ENCODE measurements at places on chromosomes 2 and 18.

- DNase-seq: no peak
Observed at GRCh38 chr2:20242727-20243377, 17.9 kb upstream of the SDC1 start.

GRCh38 chr18:46374850-46375249 lies 270.7 kb downstream of the HAUS1 start:
- DNase-seq: no peak

GRCh38 chr2:158688721-158689120 lies 106.4 kb upstream of the DAPL1 start:
- no peak for DNase-seq

GRCh38 chr2:105675841-105676240 lies 68.9 kb upstream of the NCK2 start:
- no peak for DNase-seq

GRCh38 chr2:134462791-134463698 lies 209.2 kb downstream of the MGAT5 start:
- no peak for DNase-seq

DNA sequence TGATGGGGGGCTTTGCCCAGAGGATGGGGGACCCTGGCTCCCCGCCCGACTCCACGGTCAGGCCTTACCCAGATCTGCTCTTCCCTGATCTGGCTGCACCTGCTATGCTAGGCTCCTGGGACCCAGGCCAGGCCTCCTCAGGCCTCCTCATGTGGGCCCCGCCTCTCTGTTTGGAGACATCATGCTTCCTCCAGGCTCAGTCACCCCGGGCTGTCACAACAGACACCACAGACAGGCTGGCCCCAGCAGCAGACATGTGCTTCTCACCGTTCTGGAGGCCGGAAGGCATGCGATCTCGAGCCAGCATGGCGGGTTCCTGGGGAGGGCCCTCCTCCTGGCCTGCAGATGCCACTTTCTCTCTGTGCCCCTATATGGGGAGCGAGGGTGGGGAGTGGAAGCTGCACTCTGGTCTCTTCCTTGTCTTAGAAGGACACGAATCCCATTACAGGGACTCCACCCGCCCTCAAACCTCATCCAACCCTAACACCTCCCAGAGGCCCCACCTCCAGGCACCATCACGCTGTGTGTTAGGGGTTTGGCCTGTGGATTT lies 10.8 kb upstream of the NEU4 start:
- no peak for DNase-seq

DNA sequence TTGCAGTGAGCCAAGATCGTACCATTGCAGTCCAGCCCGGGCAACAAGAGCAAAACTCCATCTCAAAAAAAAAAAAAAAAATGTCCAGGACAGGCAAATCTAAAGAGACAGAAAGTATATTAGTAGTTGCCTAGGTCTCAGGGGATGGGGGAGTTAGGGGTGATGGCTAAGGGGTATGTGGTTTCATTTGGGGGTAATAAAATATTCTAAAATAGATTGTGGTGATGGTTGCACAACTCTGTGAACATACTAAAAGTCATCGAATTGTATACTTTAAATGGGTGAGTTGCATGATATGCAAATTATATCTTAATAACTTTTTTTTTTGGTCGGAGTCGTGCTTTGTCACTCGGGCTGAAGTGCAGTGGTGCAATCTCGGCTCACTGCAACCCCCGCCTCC lies 34.2 kb upstream of the ACTR2 start:
- no peak for DNase-seq

- DNase-seq: no peak
Observed at GRCh38 chr2:83323038-83323437, 1136.0 kb downstream of the SUCLG1 start.

DNA sequence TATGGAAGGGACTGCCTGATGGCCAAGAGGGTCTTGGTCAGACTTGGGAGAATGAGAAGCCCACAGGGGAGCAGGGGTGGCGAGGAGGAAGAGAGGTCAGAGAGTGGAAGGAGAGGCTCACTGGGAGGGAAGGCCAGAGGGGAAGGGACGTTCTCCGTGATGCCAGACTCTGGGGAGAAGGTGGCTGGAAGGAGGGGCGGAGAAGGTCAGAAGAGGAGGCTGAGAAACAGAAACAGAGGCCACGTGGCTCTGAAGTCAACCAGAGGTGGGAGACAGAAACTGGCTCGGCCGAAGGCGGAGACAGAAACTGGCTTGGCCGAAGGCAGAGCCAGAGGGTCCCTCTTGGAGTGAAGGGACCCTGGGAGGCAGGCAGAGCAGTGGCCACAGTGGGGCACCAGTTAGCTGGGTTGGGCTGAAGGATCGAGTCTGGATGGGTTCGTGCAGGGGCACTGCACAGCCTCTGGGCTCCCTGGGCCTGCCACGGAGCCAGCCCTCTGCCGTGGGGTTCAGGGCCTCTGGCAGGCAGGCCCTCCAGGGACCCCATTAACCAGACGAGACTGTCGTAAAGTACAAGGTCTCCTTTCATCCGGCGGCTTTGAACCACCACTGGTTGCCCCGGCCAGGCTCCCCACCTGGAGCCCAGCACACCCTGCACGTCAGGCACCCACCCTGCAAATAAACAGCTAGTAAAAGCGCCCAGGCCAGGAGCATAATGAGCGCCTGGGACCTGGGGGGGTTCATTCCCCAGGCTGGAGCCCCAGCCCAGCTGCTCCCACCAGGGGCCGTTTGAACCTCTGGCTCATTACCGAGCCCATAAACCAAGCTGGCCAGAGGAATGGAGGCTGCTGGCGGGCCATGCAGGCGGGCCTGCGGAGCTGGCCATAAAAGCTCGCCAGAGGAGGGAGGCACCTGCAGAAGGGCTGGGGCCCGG lies 218.8 kb downstream of the DYSF start:
- no peak for DNase-seq

DNA sequence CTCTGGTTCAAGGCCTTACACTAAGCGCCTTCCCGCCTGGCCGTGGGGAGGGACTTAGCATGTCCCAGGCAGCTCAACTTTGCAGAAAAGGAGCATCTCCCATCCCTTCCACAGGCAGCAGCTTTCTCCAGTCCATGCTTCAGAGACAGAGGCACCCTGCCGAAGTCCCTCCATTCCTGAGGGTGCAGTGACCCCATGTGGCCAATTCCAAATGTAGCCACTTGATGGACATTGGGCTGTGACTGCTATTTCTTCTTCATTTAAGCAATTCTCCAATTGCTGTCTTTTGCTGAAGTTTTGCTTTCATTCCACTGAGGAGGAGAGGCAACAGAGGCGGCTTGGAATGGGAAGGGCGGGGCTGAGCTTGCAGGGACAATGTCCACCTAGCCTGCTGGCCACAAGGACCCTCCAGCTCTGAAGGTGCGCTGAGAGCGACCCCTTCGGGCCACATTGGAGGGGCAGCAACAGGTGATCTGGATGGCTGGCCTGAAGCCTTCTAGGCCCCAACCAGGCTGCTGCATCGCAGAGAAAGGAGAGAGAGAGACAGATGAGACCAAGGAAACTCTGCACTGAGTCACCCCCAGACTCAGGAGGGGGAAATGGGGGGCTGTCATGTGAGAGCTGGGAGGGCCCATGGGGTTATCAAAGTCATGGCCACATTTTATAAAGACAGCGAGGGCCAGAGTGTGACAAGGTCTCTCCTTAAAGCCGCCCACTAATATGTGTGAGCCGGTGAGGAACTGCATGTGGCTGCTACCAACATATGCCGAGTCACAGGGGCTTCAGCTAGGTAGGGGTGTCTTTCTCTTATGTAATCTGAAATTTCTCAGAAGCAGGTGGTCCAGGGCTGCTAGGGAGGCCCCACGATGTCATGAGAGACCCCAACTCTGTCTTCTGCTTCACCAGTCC lies 61.3 kb downstream of the LONRF2 start:
- no peak for DNase-seq

DNA sequence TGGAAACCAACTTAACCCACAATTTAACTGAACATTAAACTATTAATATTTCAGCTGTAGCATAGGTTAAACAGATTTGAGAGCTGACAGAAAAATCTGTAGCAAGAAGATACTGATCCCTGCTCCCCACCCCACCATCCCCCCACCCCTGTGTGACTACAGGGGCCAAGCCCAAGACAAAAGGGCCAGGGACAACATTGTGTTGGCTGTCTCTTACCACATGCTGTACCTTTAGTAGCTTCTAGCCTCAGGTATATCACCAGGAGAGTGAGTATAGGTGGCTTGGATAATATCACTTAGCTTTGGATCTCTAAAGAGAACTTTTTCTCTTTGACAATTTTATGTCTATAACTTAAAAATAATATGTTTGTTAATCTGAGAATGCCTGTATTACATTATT lies 140.7 kb downstream of the AGPS start:
- no peak for DNase-seq

DNA sequence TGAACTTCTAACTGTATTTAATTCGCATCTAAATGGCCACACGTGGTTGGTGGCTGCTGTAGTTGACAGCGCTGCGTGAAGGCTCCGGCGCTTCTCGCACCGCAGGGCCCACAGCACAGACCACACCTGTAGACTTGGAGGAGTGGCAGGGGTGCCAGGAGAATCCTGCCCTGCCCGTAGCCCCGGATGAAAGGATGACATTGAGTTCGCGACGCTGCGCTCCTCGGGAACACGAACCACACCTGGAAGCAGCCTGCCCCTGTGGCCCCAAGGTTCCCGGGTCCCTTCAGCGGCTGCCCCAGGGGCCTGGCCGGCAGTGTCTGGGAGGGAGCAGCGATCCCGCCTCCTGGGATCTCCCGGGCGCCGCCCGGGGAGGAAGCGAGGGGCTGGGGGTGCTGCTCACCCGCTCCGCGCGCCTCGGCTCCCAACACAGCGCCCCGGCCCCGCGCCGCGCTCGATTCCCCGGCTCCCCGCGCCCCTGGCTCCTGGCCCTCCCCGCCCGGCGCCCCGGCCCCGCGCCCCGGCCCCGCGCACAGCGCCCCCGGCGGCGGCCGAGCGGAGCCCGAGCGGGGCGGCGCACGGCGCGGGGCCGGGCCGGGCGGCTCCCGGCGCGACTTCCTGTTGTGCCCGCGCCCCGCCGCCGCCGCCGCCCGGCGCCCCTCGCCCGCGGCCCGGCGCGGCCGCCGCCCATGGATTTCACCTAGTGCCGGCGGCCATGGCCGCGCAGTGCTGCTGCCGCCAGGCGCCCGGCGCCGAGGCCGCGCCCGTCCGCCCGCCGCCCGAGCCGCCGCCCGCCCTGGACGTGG lies at the start of gene RNPEPL1:
Gene RNPEPL1, plus strand, starts transcription at position 613 of the 806 bp plus-strand sequence. Its CDS starts 103 bp downstream, at position 716.
- peak; percentile 47 for DNase-seq

DNA sequence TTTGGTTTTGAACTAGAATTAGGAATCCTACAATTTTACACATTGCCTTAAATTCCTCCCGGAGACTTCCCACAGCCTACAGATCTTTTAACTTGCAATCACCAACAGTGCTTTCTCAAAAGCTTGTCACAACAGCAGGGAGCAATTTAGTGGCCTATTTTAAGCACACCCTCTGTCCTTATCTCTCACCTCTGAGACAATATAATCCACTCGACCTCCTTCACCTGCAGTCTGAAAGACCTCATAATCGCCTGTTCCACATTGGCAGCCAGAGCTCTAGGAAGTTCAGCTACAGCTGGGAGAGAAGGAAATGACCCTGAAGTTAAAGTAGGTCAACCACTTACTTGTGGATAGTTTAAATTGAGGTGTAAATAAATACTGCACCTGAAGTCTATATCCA lies 249.7 kb upstream of the DLGAP1 start:
- DNase-seq: no peak

DNA sequence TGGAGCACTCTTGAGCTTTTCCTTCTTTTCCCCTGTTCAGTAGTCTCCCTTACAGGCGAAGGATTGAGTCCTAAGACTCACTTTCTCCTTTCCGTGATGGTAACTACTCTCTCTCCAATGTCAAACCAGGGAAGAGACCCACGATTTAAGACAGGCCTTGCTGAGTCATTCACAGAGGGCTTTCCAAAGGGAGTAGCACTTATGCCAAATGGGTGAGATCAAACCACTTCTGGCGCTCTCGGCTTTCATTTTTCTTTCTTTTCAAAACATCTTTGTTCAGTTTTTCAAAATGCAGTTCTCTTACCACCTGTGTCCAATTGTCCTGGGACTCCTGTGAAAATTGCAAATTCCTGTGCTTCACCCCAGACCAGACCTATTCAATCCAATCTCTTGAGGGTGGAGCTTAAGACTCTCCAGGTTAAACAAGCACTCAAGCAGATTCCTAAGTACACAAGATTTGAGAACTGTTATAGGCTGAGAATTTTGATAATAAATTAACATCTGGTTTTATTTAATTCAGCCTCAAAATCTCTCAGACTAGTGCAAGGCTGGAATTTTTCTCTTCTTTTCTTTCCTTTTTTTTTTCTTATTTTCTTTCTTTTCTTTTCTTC lies 14.4 kb upstream of the MRPL19 start:
- no peak for DNase-seq

GRCh38 chr2:56128235-56128634 lies 55.6 kb upstream of the CCDC85A start:
- DNase-seq: no peak

DNA sequence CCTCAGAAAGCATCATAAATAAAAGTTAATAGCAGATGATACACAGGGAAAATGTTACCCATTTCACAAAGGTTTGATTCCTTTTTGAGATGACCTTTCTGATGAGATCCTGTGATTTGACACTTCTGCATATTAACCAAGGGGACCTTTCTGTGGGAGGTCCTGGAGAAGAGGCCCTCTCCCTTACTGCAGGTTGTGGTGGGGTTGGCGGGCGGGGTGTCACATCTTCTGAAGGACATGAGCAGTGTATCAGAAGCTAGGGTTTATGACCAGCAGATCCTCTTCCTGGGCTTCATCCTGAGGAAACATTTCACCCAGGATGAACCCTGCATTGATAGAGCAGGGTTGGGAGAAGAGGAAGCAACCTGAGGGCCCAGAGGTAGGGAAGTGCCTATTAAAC lies 37.2 kb upstream of the SCLY start:
- DNase-seq: no peak

DNA sequence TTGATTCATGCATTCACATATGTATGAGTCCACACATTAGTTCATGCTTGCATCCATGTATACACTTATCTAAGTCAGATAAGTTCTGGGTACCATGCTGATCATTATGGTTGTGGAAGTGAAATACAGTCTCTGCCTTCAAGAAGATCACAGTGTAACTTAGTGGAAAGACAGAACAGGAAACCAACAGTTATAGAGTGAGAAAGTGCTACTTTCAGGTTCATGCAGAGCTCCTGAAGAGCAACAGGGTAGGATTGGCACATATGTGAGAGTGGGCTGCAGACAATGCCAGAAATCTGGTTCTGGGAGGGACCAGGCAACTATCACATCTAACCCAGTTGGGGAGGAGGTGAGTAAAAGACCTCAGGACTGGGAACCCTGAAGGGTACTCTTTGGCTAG lies 35.4 kb upstream of the PGAP1 start:
- no peak for DNase-seq

GRCh38 chr2:165746501-165746900 lies 47.5 kb downstream of the GALNT3 start:
- no peak for DNase-seq

GRCh38 chr2:208541461-208541988 lies 134.9 kb downstream of the PTH2R start:
- DNase-seq: no peak

DNA sequence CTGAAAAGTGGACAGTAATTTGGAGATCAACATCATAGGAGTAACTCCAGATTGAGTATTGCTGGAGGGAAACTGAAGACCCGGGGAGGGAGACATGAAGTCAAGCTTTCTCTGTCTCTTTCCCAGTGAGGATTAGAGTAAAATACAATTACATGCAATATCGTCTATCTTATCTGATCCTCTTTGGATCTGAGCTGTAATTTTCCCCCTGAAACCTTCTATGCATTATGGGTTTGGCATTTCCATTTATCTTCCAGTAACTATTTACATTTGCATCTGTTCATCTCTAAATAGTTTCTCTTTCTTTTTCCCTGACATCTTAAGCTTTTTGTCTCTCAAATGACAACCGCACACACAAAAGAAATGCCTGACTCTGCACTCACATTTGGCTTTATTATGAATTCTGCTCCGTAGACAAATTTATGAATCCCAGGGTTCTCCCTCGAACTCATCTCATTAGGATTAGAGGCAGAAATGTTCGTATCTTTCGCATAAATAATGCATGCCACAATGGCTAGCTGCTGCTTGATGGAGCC lies 113.1 kb downstream of the SPP2 start:
- DNase-seq: no peak

Measured in CD8-positive, alpha-beta T cell (primary cell).